ENCODE measurements at places on chromosomes 12 and 14.

DNA sequence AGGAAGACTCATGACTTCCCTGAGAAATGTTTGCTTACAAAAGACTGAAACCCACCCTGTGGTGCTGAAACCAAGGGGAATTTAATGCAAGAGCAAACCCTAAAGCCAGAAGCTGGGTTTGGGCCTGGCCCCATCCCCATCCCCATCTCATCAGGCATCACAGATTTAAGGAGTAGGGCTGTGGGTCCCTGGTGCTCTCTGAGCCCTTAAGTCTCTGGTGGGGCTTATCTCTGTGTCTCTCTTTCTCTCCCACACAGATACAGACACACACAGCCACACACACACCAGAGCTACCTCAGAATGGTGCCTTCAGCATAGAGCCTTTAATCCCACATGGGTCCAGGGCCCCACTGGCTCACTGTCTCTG is 237.1 kb downstream of the SLC41A2 start:
- no peak for DNase-seq

DNA sequence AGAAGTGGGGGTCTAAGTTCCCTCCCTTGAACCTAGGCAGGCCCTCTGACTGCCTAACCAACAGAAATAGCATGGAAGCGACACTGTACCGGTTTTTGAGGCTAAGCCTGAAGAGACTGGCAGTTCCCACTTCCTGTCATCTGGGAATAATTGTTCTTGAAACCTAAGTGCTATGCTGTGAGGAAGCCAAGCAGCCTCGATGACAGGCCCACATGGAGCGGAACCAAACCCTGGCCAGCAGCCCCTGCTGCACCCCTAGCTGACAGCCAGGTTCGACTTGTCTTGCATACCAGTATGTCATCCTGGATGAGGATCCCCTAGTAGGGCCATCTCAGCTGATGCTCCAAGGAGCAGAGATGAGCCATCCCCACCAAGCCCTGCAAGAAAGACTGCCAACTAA is 6.4 kb upstream of the GPR68 start:
- DNase-seq: no peak

DNA sequence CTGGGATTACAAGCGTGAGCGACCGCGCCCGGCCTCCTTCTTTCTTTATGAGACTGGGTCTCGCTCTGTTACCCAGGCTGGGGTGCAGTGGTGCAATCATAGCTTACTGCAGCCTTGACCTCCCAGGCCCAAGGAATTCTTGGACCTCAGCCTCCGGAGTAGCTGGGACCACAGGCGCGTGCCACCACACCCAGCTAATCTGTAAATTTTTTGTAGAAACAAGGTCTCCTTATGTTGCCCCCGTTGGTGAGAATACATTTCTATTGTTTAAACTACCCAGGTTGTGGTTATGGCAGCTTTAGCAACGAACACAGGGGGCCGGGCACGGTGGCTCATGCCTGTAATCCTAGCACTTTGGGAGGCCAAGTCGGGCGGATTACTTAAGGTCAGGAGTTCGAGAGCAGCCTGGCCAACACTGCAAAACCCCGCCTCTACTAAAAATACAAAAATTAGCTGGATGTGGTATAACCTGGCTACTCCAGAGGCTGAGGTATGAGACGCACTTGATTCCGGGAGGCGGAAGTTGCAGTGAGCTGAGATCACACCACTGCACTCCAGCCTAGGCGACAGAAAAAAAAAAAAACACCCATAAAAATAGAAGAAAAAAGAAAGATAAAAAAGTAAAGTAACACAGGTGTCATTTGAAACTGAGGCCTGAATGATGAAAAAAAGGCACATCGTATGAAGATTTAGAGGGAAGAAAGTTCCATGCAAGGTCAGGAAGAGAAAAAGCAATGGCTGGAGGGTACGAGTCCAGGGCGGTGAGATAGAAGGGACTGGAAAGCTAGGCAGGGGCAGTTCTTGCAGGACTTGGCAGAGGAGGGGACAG is 977 bp upstream of the TMEM120B start:
- DNase-seq: no peak

GRCh38 chr12:124558313-124558712 is 9.1 kb downstream of the NCOR2 start:
- no peak for DNase-seq

DNA sequence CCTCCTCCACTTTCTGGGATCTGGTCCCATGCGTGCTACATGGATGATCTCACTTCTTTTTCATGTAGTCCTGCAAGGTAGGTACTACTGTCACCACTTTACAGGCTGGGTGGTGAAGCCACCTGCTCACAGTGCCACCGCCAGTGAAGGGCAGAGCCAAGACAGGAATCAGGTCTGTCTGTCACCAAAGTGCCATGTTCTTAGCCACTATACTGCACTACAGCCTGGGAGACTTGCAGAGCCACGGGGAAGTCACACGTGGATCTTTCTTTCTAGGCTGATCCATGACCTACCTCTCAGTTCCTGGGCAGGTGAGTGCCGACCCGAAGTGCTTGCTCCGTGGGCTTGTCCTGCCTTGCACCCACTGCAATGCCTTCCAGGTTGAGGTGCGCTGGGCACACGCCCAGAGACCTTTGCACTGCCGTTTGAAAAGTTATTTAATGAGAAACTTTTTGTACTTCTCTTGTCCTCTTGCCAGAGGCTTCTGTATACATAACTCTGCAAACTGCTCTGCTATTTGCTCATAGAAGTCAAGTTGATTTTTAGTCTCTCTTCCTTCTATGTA is 19.7 kb upstream of the CLMN start:
- no peak for DNase-seq

DNA sequence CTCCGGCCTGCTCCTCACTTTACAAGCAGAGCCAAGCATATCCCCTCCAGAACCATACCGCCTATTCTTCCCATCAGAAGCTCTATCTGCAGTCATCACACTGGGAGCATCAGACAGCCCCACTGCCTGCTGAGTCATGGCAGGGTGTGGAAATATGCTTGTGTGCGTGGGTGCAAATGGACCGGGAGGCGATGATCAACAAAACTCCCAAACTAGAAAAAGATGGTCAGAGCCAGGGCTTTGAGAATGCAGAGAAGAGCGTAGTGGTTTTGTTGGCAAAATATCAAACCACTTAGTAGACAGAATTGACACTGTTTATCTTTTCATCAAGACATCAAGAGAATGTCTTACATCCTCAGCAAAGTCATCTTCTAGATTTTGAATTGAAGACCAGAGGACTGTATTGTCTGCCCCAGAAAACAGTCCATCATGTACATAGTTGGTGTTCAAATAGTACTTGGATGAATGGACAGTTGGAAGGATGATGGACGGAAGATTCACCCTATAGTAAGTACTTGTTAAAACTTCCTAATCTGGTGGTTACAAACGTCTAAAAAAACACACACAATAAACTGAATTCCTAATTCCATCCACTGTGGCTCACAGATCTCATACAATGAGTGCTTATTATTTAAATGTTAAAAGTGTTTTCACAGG is 54.9 kb downstream of the VWF start:
- no peak for DNase-seq

- DNase-seq: no peak
Observed at GRCh38 chr14:96085369-96085768, 46.2 kb downstream of the C14orf132 start.

DNA sequence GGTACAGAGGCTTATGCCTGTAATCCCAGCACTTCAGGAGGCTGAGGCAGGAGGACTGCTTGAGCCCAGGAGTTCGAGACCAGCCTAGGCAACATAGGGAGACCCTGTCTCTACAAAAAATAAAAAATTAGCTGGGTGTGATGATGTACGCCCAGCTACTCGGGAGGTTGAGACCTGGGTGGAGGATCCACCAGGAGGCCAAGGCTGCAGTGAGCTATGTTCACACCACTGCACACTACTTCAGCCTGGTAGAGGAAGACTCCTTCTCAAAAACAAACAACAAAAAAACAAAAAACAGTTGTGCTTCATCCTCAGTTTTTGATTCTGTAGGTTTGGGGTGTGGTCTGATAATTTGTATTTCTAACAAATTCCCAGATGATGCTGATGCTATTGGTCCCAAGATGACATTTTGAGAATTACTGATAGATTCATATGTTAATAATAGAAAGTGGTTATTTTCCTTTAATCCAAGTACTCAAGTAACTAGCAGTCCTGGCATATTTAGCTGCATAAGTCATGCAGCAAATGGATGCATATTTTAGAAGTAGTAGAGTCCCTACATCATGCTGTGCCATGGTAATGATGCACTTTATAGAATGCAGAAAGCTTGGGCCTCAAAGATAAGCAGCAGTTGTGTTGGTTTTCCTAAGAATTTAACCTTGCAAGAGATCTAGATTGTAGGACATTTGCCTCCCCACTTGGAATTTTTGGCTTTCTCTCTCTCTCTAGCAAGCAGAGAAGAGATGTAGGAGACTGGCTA is 76.1 kb upstream of the PAWR start:
- no peak for DNase-seq

DNA sequence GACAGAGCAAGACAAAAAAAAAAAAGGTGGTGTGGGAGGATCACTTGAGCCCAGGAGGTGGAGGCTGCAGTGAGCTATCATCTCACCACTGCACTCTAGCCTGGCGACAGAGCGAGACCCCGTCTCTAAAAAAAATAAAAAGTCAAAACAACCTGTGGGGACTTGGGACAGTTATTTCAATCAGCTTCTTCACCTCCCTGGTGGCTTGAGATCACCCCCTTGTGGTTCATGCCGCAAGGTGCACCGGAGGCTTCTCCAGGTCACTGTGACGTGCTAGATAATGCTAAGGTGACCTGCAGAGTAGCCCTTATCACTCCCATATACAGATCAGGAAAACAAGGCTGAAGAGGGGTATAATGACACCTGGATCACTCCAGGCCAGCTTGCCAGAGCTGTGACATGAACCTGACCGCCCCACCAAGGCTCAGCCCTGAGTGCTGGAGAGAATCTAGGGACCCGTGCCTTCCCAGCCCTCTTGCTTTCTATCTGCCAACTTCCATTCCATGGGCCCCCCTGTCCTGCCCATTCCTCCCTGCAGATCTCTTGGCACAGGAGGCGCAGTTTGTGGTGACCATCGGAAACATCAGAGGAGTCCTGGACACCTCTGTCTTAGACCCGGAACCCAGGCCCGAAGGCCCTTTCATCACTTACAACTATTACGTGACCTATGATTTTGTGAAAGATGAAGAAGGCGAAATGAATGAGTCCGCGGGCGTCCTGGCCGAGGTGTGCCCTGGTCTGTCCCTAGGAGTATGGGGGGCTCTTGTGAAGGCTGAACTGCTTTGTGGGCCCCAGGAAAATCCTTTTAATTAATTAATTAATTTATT is 8.1 kb downstream of the LRRC43 start:
- peak; percentile 85 for DNase-seq

DNA sequence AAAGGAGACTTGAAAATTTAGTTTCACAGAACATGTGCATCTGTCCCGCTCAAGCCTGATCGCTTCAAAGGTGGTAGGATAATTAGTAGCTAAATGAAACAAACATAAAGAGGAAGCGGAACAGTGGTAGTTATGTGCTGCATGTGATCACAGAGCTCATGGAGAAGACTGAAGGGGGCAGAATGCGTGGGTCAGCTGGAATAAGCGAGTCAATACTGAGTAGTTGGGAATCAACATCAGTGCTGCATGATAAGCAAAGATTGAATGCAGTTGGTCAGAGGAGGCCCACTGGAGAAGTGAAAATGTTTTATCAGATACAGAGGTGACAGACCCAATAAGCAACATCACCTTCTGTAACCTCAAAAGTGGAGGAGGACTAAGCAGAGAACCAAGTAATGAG is 95.1 kb upstream of the RFX4 start:
- DNase-seq: no peak

DNA sequence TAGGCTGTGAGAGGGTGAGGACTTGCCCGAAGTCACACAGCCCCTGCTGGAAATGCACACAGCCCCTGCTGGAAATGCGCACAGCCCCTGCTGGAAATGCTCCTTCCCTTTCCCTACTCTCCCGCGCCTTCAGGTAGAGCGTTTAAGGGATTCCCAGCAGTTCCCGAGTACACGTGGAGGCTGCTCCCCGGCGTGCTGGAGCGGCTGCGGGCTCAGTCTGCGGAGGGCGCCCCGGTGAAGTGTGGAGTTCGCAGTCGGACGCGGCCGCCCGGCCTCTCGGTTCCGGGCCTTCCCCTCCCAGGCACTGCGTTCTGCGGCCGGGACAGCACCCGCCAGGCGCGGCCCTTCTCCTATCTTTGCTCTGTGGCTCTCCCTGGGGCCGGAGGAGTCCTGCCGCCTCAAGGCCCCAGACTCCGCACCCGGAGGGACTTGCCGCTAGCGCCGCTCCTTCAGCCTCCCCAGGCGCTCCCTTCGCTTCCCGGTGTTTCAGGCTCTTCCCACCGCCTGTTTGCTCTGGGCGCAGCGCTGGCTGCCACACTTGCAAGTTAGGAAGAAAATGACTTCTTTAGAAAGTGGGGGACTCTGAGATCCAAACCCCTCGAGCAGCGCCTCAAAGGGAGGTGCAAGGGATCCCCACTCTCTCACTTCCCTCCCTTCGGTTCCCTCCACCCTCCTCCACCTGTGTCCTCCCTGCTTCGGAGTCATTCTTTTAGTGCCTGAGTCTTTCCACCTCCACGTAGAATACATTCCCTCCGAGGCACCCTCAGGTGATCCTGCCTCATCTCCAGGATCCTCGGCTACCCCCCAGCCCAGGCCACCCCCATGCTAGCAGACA is 8.3 kb upstream of the TBX5 start:
- no peak for DNase-seq

DNA sequence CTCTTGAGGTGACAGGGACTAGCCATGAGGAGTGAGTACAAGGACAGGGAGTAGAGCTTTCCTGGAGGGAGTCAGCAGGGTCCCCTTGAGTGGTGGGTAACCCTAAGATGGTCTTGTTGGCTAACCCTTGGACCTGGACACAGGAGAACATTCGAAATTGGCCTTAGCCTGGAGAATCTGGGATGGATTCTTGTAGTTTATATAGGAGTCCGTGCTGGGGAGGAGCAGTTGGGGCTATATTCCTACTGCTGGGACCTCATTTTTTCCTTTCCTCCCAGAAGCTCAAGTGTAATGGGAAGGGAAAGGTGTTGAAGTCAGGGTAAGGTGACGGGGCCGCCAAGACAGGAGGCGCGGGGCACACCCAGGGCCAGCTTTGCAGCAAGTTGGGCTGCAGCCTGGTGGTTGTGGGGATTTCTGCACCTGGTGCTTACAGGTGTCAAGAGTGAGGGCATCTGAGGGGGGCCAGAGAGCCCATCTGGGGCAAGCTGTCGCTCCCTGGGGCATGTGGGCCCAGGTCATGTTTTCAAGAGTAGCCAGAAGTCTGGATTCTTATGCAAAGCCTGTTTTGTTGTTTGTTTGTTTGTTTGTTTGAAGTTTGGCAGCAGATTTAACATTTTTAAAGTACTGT is 5.1 kb downstream of the BCL7A start:
- no peak for DNase-seq

GRCh38 chr14:90599339-90599738 is 202.5 kb downstream of the CALM1 start:
- DNase-seq: no peak

GRCh38 chr14:90890322-90891020 is 74.2 kb upstream of the TTC7B start:
- no peak for DNase-seq

DNA sequence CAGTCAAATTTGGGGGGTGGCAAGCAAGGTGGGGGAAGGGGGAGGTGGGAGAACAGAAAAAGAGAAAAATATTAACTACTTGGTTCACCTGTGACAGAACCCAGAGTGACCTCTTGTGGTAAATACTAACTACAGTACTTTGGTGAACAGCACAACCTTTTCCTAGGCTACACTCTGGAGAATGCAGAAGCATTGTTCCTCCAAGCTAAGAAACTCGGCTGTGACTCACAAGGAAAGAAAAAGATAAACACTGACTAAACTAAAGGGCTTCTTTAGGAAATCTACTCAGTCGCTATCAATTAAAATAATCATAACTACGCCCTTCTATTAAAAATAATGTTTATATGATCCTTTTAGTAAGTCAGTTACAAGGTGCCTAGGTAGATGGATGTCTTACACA is 5.4 kb downstream of the KCNH5 start:
- DNase-seq: no peak

Data from ecto neural progenitor cell (in vitro differentiated cells).